Mesenteric fat pad (tissue), 1 donor: ENCODE measurements at places on chromosomes 5 and 9. TPM values are rescaled to one million over a fixed set of nuclear protein-coding genes. Genes with fewer than 3 reads are reported as not detected.

DNA sequence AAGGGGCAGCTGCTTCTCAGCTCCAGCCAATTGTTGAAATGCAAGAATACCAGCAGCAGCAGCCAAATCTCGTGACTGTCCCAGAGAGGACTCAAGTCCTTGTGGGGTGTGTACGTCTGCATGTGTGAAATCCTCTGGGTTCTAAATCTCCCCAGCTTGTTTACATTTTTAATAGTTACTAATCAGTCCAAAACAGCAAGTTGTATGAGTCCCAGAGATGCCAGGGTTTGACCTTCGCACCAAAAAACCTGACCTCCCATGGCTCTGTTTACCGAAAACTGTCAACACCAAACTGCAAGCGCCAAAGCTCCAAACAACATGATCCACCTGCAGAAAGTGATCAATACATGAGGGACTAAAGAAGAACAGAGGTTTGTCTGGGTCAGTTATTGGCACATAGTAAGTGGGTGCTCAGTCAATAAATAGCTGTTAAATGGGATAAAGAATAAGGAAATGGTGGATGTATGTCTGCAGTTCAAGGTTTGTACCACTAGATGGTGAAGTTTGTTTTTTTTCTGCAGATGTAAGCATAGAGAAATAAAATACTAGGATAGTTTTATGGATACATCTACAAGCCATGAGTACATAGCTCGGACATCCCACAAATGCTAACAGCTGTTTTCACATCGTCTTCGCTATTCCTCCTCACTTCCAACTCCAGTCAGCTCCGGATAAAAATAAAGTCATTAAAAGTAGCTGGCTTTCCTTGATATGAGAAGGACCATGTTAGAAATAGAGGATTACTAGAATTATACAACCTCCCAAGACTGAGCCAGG is 85.3 kb upstream of the ADRB2 start:
- DNase-seq = no peak

The SLC6A19 gene
- total RNA-seq = 0.32 TPM

The NIPBL gene
- 57.3 TPM for total RNA-seq

The INSYN2B gene
- 0.84 TPM for total RNA-seq

GRCh38 chr5:141491323-141492167 is 2.7 kb downstream of the PCDHGC5 start:
- DNase-seq = no peak

DNA sequence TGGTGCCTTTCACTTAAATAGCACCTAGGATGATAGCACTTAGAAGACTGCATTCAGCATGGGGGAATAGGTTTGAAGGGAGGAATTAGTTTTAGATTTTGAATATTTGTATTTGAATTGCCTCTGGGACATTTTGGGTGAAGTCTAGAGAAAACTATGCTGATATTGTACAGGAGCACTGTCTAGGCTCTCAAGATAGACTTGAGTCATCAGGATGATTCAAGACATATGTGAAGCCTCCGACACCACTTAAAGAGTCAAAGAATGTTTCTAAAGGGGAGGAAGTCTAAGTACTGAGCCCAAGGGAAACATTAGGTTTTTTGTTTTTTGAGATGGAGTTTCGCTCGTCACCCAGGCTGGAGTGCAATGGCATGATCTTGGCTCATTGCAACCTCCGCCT is 63.9 kb upstream of the CCDC180 start:
- DNase-seq = no peak

The FOXD1 gene
- total RNA-seq = 0.32 TPM

The KCTD16 gene
- total RNA-seq = 0.32 TPM

The SLF1 gene
- total RNA-seq = 3.3 TPM

The FOXD4L5 gene
- not detected for total RNA-seq
